ENCODE measurements at places on chromosomes 12 and 14.

DNA sequence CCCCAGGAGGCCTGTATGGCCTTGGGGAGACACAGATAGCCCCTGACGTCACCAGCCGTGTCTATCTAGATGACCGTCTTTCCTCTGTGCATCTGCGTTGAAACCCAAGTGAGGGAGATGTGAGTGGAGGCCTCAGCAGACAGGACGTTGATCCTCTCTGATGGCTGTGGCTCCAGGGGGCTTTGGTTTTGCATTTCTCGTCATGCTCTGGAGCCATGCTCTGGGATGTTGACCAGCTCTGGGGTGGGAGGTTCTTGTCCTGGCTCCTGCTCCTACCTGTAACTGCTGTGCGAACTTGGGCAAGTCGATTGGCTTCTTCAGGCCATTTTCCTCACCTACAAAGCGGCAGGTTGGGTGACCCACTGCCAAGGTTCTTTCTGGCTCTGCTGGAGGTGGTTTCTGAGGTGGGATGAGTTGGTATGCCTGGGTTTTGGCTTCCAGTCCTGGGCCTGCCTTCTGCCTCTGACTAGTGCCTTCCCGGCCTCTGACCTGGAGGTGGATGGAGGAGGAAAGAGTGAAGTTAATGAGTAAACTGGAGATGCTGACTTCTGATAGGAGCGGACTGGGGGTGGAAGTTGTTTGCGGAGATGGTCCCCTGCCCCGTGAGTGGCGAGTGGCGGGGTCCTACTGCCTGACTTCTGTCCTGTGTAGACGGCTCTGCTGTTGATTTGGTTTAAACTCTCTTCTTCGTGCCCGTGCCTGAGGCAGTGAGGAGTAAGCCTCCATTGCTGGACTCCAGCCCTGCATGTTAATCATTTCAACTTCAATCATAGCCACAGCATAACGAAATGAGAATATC lies 8.4 kb downstream of the TSPAN9 start:
- no peak for DNase-seq

- no peak for DNase-seq
Measured at GRCh38 chr14:20757965-20758364, 10.2 kb upstream of the EDDM3B start.

GRCh38 chr14:30580616-30581282 lies 21.8 kb downstream of the G2E3 start:
- no peak for DNase-seq

DNA sequence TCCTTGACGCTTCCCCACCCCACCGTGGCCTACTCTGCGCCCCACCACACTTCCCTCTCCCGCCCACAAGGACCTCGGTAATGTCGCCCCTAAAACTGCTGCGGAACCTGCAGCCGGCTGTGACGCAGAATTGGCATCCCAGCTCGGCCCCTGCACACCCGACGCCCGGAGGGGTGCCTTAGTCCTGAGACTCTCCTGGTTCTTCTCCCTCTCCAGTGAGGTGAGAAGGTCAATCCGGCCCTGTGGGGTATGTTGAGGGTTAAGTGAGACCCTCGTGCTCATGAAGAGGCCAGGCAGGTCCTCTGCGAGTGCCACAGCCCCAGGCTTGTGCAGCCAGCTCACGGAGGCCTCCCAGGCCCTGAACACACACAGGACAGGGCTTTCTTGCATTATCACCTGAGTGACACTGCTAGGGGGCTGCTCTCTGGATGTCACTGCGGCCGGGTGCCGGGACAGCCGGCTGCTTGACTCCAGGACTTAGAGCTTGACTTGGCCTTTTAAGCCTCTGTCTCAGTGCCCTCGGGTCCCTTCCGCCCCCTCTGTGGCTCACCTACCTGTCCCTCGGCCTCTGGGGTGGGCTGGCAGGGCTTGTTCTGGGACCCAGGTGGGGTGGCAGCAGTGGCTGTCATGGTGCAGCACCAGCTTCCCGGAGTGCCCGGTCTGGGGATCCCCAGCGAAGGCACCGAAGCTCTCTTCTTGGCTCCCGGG lies 106.9 kb upstream of the C14orf180 start:
- no peak for DNase-seq

GRCh38 chr12:6203601-6204000 lies 3.4 kb downstream of the CD9 start:
- DNase-seq = no peak

GRCh38 chr14:91901449-91902226 lies 34.3 kb upstream of the TC2N start:
- DNase-seq = peak; percentile 61

DNA sequence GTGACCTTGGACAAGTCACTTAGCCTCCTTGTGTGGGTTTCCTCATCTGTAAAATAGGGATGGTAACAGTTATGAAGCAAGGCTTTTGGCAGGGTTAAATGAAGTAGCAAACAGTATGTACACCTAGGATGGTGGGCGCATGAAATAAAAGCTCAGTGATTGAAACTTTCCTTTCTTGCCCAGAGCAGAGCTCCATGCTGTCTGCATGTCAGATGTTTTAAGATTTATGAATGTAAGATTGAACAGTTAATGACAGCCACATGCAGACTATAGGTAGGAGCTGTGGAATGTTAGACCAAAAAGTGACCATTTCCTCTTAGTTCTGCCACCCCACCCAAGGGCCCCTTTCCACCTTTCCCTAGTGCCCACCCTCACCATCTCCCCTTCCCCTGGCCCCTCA lies 12.1 kb downstream of the ITGB7 start:
- DNase-seq = no peak

- DNase-seq = peak; percentile 65
Measured at GRCh38 chr12:64672925-64673409, 62.7 kb downstream of the RASSF3 start.

- no peak for DNase-seq
Measured at GRCh38 chr12:21911832-21912231, 29.4 kb downstream of the ABCC9 start.

- DNase-seq = no peak
Measured at GRCh38 chr14:99542566-99542965, 61.4 kb downstream of the CCNK start.

DNA sequence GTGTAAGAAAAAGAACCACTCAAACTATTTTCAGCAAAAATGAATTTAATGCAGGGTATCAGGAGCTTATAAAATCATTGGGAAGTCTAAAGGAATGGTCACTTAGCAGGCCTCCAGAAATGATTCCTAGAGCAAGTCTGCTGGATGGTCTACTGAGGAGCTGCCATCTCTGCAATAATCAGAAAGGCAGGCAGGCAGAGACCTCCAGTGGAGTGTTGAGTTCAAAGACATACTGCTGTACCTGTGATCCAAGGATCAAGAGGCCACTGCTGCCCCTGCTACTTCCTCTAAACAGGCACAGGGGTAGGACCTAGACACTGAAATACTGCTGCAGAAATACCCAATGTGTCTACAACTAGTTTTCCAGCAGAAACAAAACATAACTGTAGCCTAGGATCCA lies 14.5 kb upstream of the KICS2 start:
- peak; percentile 52 for DNase-seq

DNA sequence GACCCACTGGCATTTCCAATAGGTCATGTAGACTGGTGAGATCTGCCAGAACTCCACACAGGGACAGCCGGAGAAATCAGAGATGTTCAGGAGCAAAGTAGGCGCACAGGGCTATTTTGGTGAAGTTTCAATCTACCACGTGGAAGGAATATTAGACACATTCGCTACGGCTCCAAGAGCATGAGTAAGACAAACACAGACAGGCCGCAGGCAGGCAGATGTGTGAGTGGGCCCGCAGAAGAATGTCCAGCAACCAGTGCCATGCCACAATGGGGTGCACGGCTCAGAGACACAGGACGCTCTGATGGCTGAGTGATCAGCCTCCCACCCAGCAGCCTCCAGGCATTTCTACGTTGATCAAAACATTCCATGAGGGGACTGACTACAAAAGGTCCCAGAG lies 10.4 kb downstream of the SLC15A4 start:
- DNase-seq = no peak

- no peak for DNase-seq
Measured at GRCh38 chr14:45048385-45048784, 35.5 kb upstream of the PRPF39 start.

GRCh38 chr14:86935241-86935885 lies 1057.6 kb downstream of the GALC start:
- no peak for DNase-seq

DNA sequence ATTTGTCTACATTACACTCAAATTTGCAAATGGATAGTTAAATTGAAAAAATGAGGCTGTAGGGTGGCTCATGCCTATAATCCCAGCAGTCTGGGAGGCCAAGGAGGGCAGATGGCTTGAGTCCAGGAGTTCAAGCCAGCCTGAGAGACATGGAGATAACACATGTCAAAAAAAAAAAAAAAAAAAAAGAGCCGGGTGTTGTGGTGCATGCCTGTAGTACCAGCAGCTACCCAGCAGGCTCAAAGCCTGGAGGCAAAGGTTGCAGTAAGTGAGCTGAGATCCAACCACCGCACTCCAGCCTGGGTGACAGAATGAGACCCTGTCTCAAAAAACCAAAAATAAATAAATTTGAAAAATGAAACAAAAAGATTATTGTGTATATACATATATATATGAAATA lies 119.9 kb upstream of the MGAT4C start:
- DNase-seq = no peak

DNA sequence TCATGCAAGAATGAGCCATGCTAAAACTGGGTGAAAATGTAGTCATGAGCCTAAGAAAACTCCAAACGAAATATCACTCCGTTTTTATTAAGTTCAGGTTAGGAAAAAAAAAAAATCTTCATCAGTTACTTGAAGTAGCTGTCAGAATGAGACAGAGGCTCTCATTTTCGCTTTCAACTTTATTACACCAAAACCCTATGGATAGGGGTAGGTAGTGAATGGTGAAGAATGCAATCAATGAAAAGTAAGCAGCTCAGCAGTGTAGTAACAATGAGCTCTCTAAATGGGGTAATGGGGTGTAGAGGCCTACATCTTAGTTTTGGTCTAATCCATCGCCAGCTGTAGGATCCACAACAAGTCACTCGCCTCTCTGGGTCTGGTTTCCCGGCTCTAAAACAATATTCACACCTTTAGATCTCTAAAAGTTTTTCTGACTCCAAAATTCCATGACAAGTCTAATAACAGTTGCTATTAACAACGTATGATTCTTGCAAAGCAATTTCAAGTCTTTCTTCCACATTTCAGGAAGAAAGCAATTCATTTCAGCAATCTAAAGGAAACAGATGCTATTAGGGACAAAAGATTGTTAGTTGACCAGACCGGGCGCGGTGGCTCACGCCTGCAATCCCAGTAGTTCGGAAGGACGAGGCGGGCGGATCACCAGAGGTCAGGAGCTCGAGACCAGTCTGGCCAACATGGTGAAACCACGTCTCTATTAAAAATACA lies 1.7 kb downstream of the BTBD7 start:
- DNase-seq = no peak

DNA sequence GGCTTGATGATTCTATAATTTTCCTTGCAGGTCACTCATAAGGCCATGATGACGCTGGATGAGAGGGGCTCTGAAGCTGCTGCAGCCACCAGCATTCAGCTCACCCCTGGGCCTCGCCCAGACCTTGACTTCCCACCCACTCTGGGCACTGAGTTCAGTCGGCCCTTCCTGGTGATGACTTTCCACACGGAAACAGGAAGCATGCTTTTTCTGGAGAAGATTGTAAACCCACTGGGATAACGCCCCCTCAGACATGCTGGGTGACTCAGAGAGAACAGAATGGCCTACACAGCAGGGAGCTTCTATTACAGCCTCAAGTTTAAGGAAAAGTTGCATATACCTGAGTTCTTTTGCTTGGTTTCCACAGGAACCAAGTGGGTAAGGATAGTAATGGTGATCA lies 34.3 kb downstream of the SERPINA3 start:
- peak; percentile 72 for DNase-seq

GRCh38 chr12:133080026-133080367 lies 726 bp upstream of the ZNF140 start:
- DNase-seq = peak; percentile 100

- no peak for DNase-seq
Measured at GRCh38 chr12:54272214-54272613, 7.7 kb downstream of the CBX5 start.

GRCh38 chr14:103111232-103111868 lies 11.9 kb upstream of the TNFAIP2 start:
- DNase-seq = no peak

- no peak for DNase-seq
Measured at GRCh38 chr12:10554756-10555481, 49.2 kb downstream of the EIF2S3B start.

DNA sequence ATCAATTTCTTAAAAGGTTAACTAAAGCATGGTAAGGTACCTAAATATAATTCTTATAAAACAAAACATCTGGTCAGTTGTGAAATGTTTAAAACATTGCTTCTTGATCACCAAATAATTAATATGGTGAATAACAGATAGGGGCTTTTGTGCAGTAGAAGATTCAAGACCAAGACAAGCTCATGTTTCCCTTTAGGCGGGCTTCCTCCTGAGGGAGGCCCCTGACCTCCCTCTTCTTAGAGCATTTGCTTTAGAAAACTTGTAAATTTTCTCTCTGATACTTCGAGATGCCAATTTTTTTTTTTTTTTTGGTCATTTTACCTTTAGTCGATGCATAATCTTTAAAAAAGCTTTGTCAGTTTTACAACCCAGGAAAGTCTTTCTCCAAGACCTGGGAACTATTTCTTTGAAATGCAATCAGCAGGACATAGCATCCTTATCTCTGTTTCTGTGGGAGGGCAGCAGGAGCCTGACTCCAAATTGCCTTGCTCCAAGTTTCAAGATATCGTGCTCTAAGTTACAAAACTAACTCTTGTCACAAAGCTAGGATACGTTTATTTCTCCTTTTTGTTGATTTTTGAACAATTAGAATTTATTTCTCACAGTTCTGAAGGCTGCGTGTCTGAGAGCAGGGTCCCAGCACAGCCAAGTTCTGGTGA lies 66.6 kb upstream of the BICD1 start:
- DNase-seq = peak; percentile 23

GRCh38 chr14:101069228-101069549 lies 165.7 kb upstream of the RTL1 start:
- DNase-seq = no peak

- no peak for DNase-seq
Measured at GRCh38 chr12:73659802-73660201, 877.8 kb upstream of the ATXN7L3B start.

GRCh38 chr12:77577791-77578190 lies 252.9 kb upstream of the NAV3 start:
- DNase-seq = no peak

DNA sequence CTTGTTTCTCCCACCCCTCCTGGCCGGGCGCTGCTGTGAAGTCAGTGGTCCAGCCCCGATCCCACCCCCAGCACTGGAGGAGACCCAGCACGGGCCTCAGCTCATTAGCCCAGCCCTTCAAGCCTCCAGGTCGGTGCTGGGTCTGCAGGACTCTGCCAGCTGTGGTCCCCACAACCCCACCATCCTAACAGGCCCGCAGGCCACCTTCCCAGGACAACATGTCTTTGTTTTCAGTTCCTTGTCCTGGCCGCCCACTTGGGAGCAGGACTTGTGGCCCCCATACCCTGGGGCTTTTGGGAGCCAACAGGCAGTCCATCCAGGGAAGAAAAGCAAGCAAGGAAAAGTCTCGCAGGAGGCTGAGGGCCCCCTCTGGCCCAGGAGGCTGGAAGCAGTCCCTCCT lies 60.0 kb downstream of the HRK start:
- no peak for DNase-seq

All from fibroblast of pulmonary artery (primary cell).